ENCODE measurements at places on chromosomes 6 and 20.
A peak's percentile ranks its signal among the peaks of the same experiment; 100 is the strongest.

GRCh38 chr6:40455686-40456389 is 131.3 kb downstream of the LRFN2 start:
- no peak for DNase-seq

GRCh38 chr6:149354009-149354408 is 36.5 kb downstream of the TAB2 start:
- DNase-seq, result no peak

DNA sequence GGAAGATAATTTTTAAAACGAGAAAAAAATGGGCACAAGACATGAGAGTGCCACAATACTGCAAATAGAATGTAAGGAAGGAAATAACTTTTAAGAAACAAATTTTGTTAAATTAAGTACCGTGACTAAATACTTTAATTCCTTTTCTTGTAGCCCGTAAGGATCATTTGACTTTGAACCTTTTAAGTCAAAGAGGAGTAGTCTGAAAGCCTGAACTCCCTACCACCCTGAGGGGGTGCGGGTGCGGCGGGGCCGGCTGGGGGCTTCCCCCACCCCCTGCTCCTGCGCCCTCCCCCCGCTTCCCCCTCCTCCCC is 231 bp upstream of the PHACTR2 start:
- no peak for DNase-seq

GRCh38 chr6:61755739-61756138 is 530.3 kb downstream of the KHDRBS2 start:
- DNase-seq, result no peak

GRCh38 chr6:67757465-67758033 is 877.5 kb upstream of the ADGRB3 start:
- DNase-seq, result no peak

DNA sequence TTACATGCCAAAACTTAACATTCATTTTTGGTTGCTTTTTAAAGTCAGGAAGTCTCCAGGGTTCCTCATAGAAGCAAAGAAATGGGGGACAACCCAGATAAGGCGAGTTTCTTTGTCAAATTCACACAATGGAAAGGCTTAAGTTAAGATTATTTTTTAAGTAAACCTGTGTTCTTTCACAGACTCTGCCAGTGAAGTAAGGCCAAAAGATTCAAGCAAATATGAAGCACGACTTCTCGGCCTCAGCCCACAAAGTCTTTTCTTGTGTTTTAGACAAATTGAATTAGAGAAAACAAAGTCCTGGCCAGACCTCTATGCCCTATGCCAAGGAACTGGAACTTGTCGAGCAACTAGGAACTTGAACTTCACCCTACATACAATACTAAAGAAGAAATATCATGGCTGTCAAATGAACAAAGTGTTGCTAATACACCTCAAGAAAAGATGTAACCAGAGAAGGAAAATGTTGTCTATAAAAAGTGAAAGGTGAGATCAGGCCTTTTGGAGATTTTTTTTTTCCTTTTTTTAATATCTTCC is 540.0 kb upstream of the JARID2 start:
- DNase-seq, result no peak

- DNase-seq, result no peak
Measured at GRCh38 chr6:2796861-2797260, 31.7 kb downstream of the WRNIP1 start.

GRCh38 chr20:35320396-35321126 is 28.3 kb upstream of the FAM83C start:
- DNase-seq, result peak; percentile 99

DNA sequence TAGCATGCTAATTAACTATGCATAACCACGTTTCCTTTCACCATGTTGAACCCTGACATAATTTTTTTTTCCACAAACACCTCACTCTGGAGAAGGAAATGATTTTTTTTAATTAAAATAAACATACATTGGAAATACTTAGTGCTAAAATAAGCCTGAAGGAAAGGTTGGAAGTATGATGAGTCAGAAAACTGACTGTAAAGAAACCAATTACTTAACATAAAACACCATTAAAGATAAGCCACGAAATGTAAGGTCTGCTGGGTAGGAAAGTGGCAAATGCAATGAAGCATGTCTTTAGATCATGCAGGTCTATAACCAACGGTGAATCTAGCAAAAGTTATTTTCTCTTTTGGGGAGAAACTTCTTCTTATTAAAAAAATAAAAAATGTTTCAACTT is 47.5 kb downstream of the OPRM1 start:
- DNase-seq, result no peak

GRCh38 chr6:142799639-142800038 is 145.3 kb downstream of the HIVEP2 start:
- peak; percentile 4 for DNase-seq

DNA sequence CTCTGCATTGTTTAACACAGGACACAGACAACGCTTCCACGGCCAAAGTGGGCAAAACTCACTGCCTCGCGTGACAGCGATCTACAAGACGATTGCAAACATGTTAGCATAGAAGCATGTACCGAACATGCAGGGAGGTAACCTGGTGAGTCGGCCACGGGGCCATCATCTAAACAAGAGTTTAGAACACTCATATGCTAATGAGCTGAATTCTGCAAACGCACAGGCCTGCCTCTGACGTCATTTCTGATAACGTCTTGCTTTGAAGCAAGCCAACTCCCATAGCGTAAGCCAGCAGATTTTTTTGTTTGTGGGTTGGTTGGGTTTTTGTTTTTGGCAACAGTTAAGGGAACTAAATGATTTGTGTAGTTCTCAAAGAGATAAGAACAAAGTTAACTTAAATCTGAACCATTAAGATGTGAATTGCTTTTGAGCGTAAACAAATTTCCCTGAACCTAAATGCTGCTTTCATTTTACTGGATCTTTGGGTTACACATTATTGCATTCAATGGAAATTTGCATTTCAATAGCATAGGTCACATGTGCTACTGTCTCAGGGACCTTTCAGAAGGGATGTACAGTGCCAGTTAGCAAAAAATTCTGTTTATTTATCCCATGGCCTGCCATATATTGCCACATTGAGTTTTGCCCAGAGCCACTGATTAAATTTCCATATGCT is 184.5 kb upstream of the PDE10A start:
- DNase-seq, result no peak

DNA sequence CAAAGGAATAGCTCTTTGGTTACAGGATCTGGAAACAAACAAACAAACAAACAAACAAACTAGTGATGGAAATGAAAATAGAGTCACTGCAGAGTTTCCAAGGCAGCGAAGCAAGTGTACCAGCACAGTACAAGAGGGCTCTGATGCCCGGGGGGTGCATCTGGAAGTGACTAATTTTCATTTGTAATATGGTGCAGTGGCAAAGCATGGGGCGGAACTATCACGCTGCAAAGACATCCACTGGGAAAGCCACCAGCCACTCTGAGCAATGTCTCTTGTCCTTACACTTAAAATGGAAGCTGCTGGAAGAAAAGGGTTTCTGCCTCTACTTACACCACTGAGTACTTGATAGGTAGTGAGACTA is 44.4 kb upstream of the NEDD9 start:
- no peak for DNase-seq

GRCh38 chr6:7909323-7910276 is 988 bp downstream of the TXNDC5 start:
- no peak for DNase-seq

GRCh38 chr6:34425132-34425497 is 754 bp downstream of the RPS10 start:
- no peak for DNase-seq

- no peak for DNase-seq
Measured at GRCh38 chr6:133957780-133958242, 4.8 kb downstream of the TBPL1 start.

DNA sequence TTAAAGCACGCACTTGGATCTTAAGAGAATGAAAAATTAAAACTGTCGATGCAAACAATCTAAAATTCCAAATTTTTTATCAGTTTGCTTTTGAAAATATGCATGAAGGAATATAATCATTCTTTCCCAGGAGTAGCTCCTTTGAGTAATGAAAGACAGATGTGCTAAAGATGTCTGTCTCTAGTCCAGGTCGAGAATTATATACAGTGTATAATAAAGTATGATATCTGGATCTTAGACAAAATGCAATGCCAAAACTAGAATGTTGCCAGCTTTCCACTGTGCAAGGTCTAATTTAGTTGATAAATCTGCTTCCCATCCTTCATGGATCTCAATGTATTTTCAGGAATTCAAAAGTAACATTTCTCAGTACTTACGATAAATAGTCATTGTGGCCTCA is 65.1 kb upstream of the ADGRG6 start:
- DNase-seq, result no peak

- DNase-seq, result no peak
Measured at GRCh38 chr20:4095639-4096038, 80.3 kb upstream of the RNF24 start.

DNA sequence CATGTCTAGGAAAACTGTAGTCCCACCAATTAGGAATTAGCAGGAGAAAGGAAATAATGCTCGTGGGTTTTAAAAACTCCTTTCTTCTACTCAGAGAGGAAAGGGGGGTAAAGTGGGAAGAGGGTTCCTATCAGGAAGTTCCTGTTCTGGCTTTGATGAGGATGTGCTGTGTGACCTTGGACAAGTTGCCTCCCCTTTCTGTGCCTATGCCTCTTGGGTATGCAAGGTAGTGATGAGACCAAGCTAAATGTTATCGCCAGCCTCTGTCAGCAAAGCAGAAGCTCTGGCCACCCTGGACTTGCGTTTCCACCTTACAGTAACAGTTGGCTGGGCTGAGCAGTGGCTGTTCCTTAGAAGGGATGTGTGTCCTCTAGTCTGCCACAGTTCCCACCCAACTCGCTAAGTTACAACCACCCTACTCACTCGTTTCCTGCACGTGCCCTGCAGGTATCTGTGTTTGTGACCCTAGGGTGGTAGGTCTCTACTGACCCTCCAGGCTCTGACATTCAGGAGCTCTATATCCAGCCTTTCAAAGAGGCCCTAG is 110.0 kb downstream of the PREX1 start:
- DNase-seq, result no peak

DNA sequence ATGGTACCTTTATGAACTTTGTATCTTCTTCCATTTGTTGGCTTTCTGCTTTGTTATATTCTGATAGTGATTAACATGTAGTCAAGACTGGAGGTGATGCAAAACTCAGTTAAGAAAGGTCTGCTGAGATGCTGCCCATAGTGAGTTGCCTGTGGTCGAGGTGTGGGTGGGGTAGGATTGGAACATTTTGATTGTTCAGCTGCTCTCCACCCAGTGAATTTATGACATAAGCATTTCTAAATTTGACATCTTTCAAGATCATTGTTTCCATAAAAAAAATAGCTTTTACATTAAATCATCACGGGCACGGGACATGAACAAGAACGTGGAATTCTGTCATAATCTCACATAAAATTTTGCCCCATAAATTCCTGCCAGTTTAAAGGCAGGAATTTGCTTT is 146.6 kb upstream of the POU3F2 start:
- no peak for DNase-seq

- DNase-seq, result no peak
Measured at GRCh38 chr20:24916412-24916811, 32.7 kb upstream of the CST7 start.

- no peak for DNase-seq
Measured at GRCh38 chr6:106163966-106164877, 78.1 kb downstream of the PRDM1 start.

GRCh38 chr6:15426395-15426794 is 180.5 kb downstream of the JARID2 start:
- DNase-seq, result no peak

GRCh38 chr6:31690231-31691077 is 9.6 kb upstream of the LY6G5C start:
- peak; percentile 82 for DNase-seq

DNA sequence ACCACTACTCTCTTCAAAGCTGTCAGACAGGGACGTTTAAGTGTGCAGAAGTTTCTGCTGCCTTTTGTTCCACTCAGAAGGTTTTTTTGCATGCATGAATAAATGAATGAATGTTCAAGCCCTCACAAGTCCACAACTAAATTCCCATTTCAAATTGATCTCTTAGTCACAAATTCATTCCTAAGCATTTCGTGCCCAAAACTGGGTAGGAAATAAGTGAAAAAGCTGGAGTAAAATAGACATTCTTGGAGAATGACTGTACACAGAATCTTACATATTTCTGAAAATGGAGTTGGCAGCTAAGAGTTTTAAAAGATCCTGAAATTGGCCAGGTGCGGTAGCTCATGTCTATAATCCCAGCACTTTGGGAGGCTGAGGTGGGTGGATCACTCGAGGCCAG is 117.6 kb downstream of the PERP start:
- no peak for DNase-seq

- no peak for DNase-seq
Measured at GRCh38 chr6:147604373-147604772, 95.9 kb downstream of the SAMD5 start.

- no peak for DNase-seq
Measured at GRCh38 chr6:155041741-155042279, 46.7 kb downstream of the TIAM2 start.

GRCh38 chr20:14295238-14295637 is 42.2 kb downstream of the FLRT3 start:
- DNase-seq, result no peak

DNA sequence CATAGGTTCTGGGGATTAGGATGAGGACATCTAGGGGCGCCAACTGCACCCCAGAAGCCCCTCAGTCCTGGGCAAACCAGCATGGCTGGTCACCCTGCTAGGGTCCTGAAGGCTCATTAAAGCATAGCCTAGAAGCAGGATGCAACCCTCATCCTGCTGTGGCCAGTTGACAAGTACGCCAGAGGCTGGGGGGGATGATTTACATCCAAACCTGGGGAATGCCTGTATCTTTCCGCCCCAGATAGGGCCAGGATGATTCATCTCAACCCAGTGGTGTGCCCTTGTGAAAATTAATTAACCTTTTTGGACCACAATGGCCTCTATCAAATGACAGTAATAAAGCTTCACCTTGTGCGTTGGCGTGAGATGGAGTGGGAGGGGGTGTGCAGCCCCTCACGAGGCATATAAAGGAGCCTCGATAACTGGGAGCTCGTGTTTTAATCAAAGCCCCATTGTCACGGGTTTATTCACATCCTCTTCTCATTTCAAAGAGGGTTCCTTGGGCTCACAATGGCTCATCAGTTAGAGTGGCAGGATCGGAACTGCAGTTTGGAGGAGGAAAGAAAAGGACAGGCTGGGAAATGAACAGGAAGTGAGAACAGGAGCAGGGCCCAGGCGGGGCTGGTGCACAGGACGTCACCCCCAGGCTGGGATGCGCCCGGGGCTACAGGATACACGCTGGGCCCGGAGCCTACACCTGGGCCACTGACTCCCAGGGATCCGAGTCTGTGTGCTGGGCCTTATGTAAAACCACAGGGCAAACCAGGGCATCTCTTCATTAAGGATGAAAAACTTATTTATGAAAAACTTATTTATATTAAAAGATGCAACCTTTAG is 121.8 kb upstream of the PHACTR3 start:
- DNase-seq, result no peak

Data from kidney glomerular epithelial cell (primary cell).